ENCODE measurements at places on chromosomes 11 and 22.

GRCh38 chr11:8023831-8024555 lies 36.9 kb downstream of the EIF3F start:
- DNase-seq: no peak

DNA sequence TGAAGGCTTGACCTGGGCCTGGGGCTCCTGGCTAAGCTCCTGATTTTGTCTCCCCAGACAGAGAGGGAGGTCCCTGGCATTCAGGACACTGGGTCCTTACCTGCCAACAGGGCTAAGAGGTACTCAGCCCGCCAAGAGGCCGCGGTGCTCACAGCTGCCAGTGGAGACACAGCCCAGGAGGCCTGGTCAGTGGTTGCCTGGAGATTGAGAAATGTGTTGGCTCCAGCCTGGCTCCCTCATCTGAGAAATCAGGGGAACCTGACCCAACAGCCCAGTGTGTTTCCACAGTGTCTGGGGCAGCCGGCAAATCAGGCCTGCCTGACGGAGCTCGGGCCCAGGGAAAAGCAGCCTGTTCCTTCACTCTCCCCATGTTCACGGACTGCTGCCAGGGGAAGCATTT lies 79.4 kb upstream of the NAV2 start:
- DNase-seq: no peak

DNA sequence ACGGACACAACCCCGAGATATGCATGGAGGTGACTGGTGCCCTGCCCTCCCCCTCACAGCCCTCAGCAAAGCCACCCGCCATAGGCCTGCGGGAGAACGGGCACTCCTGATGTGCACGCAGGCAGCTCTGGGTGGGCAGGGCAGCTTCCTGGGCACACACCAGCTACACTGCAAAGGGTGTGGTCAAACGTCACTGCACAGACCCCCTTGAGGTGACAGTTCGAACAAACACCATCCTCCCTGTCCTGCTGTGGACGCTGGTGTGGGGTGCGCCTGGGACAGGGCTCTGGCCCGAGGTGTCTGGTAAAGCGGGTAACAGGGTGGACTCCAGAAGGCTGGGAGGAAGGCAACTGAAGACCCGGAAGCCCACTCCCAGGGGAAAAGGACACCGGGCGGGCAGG lies 21.9 kb upstream of the MOB2 start:
- DNase-seq: no peak

- DNase-seq: no peak
These were observed 5.4 kb downstream of the FADS3 start for GRCh38 chr11:61885784-61886580.

- peak; percentile 56 for DNase-seq
These were observed at the start of gene QSER1 for GRCh38 chr11:32892355-32893092. Gene QSER1, plus strand, starts transcription at chr11:32892811. Its CDS starts 315 bp downstream, at chr11:32893126.

DNA sequence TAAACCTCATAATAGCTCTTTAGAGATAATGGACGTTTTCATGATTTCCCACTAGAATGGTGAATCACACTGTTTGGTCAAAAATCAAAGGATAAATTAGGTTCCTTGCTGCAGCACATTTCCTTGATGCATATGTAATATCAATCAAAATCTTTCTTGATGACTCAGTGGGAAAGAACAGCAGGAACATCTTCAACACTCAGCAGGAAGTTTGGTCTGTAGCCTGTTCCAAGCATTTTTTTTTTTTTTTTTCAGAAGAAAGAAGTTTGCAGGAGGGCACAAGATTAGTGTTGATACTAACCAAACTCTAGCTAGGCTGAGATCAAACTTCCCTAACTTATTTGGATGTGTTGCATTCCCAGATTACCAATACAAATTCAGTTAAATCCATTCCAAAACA lies 1529.8 kb downstream of the FAM181B start:
- no peak for DNase-seq
